ENCODE measurements at places on chromosomes 3 and 15.

- no peak for DNase-seq
Measured at GRCh38 chr3:141275032-141275422, 43.4 kb downstream of the PXYLP1 start.

DNA sequence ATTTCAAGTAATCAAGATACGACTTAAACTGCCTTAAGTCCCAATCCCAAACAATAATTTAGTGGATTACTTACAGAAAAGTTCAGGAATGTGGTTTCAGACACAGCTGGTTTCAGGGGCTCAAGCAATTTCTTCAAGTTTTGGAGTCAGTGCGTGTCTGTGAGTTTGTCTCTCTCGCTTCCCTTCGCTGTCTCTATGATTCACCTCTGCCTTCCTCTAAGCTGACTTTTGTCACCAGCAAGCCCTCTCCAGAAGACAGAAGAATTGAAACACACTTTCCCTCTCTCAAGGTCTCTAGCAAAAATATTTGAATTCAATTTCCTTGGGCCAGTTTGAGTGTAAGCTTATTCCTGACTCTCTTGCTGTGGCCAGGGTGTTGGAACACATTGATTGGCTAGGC is 392.4 kb downstream of the EDEM1 start:
- no peak for DNase-seq

DNA sequence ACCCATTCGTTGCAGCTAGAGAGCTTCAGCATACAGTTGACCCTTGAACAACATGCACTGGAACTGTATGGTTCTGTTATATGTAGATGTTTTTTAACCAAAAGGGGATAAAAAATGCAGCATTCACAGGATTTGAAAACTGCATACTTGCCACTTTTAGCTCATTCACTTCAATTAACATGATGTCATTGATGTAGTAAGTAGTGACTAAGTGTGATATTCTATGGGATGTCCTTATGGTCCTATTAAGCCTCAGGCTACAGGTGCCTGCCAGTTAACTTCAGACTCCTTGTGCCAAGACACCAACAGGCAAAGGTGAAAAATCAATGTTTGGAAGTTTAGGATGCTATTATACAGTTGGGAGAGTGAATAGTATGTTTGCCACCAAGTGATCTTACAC is 553.6 kb upstream of the NECTIN3 start:
- DNase-seq, result no peak

- no peak for DNase-seq
Measured at GRCh38 chr3:8239095-8239494, 262.5 kb upstream of the LMCD1 start.

DNA sequence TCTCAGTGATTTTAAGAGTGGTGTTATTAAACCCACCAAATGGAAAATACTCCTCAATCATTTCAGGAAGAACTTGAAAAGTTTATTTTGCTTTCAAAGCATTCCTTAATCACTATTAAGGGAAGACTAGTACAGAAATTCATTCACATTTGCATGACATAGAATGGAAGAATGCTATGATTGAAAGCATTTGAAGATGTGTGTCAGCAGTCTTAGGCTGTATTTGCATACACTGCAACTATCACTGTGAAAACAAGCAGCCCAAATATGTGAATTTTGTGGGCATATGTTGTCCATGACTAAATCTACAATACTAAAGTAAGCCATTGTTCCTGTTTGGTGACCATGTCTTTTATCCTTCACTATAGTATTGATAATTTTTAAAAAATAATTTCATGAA is 95.8 kb downstream of the CNTN3 start:
- no peak for DNase-seq

DNA sequence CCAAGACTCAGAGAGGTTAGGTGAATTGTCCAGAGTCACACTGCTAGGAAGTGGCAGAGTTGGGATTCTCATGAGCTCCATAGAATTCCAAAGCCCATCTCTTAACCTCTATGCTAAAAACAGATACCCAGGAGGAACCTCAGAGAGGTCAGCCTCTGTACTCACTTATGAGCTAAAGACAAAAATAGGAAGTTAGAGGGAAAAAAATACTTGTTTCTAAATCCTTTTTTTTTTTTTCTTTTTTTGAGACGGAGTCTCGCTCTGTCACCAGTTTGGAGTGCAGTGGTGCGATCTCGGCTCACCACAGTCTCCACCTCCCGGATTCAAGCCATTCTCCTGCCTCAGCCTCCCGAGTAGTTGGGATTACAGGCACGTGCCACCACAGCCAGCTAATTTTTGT is 31.4 kb downstream of the FSD2 start:
- DNase-seq, result no peak

DNA sequence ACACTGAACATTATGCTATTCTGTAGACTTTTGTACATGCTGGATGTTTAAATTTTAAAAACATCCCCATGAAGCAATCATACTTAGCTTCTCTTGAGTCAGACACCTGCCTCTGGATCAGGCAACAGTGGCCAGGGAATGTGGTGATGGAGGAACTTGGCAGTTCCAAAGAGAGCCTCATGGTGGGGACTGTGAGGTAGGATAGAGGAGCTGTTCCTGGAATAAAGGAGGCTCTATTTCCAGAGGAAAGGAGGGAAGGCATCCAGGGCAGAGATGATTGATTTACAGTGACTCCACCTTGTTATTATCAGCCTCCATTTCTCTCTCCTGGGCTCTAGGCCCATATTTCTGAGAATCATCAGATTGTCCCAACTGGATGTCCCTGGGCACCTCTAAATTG is 35.0 kb upstream of the ABHD17C start:
- DNase-seq, result no peak

DNA sequence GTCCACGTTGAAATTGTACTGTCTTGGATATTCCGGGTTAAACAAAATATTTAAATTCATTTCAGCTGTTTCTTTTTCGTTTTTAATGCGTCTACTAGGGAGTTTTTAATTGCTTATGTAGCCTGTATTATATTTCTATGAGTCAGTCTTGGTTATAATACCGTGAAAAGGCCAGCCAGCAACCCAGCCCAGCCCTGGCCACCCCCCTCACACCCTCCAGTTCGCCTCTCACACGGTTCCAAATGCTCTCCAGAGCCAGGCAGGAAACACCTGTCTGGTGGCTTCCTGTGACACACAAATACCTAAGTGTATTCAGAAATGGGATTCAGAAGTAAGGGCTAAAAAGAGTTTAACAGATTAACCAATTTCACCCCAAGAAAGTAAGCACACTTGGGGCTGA is 4.4 kb downstream of the SH3BP5 start:
- no peak for DNase-seq

- no peak for DNase-seq
Measured at GRCh38 chr15:78938658-78939488, 6.0 kb downstream of the CTSH start.

DNA sequence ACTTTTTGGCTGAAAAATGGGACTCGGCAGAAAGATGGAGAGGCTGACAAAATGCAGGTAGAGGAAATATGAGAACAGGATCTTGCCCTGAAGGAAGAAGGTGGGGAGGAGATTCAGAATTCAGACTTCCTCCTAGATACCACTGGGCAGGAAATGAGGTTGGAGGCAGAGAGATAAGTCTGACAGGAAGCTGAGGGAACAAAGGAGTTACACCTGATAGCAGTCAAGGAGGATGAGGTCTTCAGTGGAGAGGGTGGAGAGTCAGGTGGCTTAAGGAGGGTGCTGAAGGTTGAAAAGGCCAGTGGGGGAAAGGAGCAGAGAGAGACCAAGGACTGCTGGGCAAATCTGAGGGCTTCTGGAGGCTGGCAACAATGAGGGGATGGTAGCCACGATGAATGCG is 56.8 kb downstream of the CCR4 start:
- no peak for DNase-seq

DNA sequence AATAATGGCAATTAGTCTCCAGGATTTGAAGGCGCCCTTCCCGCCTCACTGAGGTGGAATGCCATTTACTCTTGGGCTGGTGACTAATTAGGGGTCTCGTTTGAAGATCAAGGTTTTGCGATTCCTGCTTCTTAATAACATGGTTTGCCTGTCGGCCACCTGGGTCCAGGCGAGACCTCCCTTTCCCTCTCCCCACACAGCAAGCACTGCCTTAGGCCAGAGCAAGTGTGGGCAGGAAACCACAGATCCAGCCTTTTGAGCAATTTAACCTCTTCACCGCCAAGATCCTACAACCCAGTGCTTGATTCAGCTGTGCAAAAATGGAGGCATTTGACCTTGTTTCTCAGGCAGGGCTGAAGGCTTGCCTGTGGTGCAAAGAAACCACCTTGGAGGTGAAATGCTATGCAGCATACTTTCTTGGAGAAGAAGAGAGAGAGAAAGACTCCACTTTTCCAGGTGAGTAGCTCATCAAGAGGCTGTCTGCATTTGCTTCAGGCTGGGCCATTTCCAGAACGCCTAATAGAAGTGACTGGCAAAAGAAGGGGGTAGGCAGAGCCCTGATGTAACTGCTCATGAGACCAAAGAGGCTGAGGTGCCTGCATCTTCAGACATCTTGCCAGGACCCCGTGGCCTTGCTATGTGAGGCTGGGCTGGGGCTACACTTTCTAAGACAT is 34.1 kb upstream of the WNT5A start:
- DNase-seq, result no peak

GRCh38 chr3:127551178-127551577 is 39.4 kb downstream of the TPRA1 start:
- DNase-seq, result no peak

DNA sequence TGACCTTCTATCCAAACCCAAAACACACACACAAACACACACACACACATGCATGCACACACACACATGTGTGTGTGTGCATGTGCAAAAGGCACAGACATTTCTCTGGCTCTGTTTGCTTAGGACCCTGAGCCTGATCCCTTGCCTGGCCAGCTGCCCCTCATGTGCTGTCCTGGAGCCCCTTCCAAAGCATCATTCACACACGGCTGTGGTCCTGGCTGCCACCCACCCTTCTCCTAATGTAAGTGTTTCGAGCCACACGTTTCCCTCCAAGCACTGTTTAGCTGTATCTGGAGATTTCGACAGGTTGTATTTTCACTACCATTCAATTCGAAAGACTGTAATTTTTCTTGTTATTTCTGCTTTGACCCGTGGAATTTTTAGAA is 45.8 kb upstream of the KLF13 start:
- no peak for DNase-seq

- DNase-seq, result peak; percentile 91
Measured at GRCh38 chr3:185658504-185658912, 72.4 kb downstream of the SENP2 start.

- DNase-seq, result peak; percentile 71
Measured at GRCh38 chr3:111338059-111338698, 203.8 kb upstream of the CD96 start.

- DNase-seq, result peak; percentile 95
Measured at GRCh38 chr15:99476413-99477222, 89.2 kb upstream of the MEF2A start.

GRCh38 chr3:30124435-30125370 is 481.7 kb upstream of the TGFBR2 start:
- no peak for DNase-seq

Data from amniotic stem cell (primary cell).